ENCODE measurements at places on chromosomes 2 and 18.

- DNase-seq = peak; percentile 90
Measured at GRCh38 chr2:46569061-46569560, 89.7 kb downstream of the TMEM247 start.

DNA sequence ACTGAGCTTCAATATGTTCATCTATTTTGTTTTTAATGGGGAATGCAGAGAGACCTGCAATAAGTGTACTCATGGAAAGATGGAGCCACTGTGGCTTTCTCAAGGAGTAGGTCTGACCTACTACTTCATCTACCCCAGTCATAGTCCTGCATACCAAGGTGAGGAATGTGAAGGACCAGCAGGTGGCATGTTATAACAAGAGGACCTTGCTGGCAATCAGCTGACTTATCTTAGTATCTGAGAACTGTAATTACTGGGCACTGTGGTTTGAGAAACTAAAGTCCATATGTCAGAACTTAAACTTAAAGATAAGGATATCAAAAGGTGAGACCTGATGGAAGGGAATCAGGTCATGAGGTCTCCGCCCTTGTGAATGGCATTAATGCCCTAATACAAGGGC, 1104.2 kb downstream of the BCL11A start:
- DNase-seq = peak; percentile 32

DNA sequence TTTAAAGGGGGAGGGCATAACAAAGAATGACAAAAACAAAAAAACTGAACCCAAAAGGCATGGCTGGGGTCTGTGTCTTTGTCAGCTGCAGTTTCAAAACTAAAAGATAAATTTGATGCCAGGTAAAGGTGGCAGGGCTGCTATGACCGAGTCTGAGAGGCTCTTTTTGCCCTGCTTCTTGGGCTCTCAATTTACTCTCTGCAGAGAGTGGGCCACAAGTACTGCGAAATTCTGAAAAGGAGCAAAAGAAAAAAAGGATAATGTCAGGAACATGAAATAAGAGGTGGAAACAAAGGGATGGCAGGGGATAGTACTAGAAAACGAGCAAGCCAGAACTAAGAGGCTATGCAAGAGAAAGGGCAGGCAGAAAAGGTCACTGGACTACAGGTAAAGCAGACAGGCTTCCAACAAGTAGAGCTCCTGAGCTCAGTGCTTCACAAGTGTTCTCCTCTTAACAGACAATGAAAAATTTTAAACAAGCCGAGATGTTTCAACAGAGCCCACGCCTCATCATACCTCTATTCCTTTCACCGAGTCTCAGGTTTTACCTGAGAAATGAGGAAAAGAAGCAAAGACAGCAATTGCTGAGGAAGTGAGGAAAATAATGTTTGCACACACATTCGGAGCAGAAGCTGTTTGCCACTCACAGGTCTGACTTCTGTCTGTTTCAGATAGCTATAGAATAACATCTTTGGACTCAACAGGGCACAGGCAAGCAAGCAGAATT, 7.3 kb downstream of the IRS1 start:
- no peak for DNase-seq

GRCh38 chr2:215396595-215397313, 39.1 kb downstream of the FN1 start:
- DNase-seq = peak; percentile 55

- DNase-seq = peak; percentile 60
Measured at GRCh38 chr18:22169889-22170420, 566 bp downstream of the GATA6 start.

GRCh38 chr2:102310964-102311640, at the start of gene IL1RL1:
Gene IL1RL1, plus strand, starts transcription at chr2:102311563. Its CDS starts 26,702 bp downstream, at chr2:102338265.
- peak; percentile 89 for DNase-seq

DNA sequence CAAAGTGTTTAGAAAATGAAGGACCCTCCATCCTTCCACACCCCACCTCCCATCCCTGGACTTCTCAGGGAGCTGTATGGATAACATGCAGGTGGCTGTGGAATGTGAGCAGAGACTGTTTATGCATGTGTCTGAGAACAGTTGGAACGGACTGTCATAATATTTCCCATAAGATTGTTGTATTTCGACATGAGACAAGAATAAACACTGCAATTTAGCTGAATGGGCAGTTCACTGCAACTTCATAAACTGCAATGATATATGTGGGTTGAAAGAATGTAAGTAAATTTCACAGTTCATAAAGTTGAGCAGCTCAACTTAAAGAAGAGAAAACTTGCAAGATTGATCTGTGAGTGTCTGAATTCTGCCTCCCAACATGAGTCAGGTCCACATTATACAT, 74.6 kb downstream of the MEP1B start:
- no peak for DNase-seq

- DNase-seq = no peak
Measured at GRCh38 chr18:52451851-52452250, 111.9 kb downstream of the DCC start.

GRCh38 chr2:73746015-73746876, 9.1 kb upstream of the TPRKB start:
- DNase-seq = peak; percentile 41

DNA sequence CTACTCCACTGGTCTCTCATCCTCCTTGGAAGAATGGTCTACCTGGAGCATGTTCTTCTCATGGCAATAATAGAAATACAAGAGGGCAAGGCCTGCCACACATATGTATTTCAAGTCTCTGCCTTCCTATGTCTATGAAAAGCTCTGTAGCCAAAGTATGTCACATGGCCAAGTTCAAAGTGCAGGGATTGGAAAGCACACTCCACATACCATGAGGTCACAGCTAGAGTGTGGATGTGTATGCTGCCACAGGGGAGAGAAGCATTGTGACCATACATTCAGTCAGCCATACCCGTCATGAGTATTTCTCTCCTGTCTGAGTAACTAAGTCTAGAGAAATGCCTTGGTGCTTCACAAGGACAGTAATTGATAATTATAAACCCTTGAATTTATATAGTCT, 8.8 kb upstream of the EIF2AK3 start:
- DNase-seq = no peak

GRCh38 chr2:102262216-102263129, 48.9 kb upstream of the IL1RL1 start:
- DNase-seq = no peak

DNA sequence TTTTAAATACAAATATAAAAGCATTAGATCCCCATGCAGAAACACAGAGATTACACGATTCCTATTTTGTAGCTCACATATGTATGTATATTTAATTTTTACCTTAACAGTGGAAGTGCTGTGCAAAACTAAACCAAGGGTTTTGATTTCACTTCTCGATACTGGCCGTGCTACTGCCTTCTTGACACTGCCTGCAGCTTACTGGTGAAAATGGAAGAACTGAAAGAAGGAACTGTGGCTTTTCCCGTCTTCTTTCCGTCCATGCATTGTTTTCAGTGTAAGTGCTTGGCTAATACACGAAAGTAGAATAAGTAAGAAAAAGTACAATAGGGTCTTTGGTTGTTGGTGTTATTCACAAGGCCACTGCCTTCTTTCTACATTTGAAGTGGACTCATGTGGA, 129.5 kb downstream of the NDUFA10 start:
- DNase-seq = no peak

- DNase-seq = no peak
Measured at GRCh38 chr2:128291161-128291843, 27.4 kb downstream of the HS6ST1 start.

DNA sequence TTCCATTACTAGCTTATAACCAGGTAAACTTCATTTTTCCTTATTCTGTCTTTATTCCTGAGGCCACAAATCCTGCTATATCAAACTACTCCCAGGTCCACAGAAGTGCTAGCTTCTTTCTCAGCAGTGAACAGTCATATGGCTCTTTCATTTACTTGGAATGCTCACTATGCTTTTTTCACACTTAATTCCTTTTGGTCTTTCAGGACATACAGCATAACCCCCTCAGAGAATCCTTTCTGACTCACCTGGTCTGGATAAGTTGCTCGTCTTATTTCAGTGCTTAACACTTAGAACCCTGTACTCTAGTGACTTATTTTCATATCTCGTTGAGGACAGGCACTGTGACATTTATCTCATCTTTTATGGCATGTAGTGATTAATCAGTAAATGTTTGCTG, 325.0 kb upstream of the UBE2E3 start:
- DNase-seq = no peak

GRCh38 chr2:157152362-157152761, 105.1 kb upstream of the GALNT5 start:
- no peak for DNase-seq

GRCh38 chr2:98806236-98806697, 75.3 kb upstream of the MGAT4A start:
- DNase-seq = no peak

DNA sequence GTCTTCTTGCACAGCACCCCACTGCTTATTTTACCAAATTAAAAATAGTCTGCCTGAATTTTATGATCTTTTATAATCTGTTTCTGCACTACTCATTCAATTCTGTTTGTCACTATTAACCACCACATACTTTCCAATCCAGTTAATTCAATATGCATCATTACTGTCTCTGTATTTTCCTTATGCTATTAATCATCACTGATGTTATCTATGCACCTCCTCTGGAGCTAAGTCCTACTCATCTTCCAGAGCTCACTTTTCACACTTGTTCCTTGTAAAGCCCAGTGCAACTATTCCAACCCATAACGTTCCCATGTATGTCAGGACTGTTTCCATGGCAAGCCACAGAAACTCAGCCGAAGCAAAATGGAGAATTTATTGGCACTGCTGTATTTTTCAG, 713.6 kb downstream of the PLCL1 start:
- DNase-seq = no peak

GRCh38 chr18:7641813-7642212, 74.7 kb downstream of the PTPRM start:
- no peak for DNase-seq

DNA sequence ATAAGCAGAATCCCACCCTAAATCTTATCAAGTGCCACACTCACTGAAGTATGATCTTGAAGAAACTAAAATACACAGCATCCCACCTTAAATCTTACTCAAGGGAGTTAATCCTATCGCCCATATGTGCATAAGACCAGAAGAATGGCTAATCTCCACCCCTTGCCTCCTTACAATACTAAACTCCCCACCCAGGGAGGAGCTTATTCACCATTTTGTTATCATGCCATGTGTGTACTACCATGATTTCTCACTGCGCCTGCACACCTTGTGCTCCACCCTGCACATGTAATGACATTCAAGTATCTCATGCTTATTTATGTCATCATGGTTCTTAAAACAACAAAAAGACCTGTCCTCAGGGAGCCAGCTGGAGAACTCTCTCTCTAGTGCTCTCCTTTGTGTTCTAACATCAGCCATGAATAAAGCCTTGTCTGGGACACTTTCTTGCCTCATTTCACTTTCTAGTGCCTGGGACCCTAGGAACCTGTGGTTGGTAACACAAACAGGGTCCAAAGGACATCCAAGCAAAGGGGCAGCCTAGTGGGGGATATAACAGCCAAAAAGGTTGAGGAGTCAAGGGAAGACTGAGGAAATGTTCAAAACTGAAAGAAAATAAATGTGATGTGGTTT, 87.4 kb downstream of the SLC66A3 start:
- DNase-seq = peak; percentile 22

GRCh38 chr2:192137451-192137850, 57.3 kb downstream of the TMEFF2 start:
- DNase-seq = no peak

DNA sequence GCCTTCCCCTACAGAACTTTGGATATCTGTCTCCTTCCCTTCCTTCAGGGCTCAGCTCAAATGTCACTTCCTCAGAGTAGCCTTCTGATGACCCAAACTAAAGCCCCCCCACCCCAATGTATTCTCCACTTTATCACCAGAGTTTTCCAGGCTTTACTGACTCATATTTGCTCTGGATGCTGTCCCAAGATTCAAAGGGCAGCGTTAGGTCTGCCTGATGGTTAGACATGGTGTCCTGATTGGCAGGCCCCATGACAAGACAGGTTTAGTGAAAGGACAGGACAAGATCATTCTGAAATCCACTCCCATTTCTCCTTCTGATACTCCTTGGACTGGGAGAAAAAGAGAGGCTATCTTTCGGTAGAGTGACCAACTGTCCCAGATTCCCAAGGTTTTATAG, 22.6 kb upstream of the RPIA start:
- DNase-seq = no peak

DNA sequence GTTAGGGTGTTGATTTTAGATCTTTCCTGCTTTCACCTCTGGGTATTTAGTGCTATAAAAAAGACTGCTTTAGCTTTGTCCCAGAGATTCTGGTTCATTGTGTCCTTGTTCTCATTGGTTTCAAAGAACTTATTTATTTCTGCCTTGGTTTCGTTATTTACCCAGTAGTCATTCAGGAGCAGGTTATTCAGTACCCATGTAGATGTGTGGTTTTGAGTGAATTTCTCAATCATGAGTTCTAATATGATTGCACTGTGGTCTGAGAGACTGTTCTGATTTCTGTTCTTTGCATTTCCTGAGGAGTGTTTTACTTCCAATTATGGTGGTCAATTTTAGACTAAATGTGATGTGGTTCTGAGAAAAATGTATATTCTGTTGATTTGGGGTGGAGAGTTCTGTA, 167.1 kb upstream of the KYNU start:
- DNase-seq = no peak

- DNase-seq = no peak
Measured at GRCh38 chr2:180905461-180905860, 74.9 kb upstream of the UBE2E3 start.

DNA sequence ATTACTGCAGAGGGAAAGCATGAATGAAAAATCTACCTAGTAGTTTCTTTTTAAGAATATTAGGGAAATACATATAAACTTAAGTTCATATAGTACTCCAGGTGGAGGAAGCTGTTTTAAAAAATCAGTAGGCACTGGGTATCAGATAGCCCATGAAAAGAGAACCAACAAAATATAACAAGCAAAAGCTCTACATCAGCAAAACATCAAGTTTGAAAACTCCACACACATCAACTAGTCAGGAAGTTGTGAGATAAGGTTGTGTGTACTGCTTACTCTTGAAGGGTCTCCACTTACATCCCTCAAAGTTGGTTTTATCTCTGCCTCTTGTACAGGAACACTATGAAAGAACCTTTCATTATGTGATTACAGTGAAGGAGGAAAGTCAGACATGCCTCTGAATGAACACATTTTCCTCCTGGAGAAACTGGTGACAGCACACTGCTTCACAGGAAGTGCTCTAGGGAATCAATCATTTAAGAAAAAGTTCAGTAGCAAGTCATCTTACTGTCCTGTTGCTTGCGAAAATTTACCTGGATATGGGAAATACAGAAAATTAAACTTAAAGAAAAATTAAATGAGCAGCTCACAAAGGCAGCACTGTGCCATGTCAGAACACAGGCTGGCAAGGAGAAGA, 57.7 kb downstream of the THADA start:
- DNase-seq = no peak

DNA sequence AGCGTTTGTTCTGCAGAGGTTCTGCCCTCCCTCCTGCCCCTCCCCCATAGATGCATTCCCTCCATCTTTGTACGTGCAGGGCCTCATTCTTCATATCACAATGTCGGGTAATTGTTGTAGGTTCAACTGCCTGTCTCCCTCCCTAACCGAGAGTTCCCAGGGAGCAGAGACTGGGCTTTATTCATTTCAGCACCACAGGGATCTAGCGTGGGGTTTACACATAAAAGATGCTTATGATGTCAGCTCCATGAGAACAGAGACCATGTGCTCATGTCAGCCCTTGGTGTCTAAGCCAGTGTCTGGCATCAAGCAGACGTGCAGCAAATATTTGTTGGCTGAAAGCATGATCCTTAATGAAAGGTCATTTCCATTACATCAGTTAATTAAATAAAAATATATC, 298.9 kb upstream of the TRIB2 start:
- no peak for DNase-seq

All from hematopoietic multipotent progenitor cell treated with erythropoietin and hydrocortisone succinate and interleukin-3 and kit ligand, for 4 days (in vitro differentiated cells).